ENCODE measurements at places on chromosomes 11 and 22. TPM values are rescaled to one million over a fixed set of nuclear protein-coding genes. Genes with fewer than 3 reads are reported as not detected.
A peak's percentile ranks its signal among the peaks of the same experiment; 100 is the strongest.

GRCh38 chr22:25386538-25386884, 167.1 kb downstream of the CRYBB2 start:
- no peak for DNase-seq

DNA sequence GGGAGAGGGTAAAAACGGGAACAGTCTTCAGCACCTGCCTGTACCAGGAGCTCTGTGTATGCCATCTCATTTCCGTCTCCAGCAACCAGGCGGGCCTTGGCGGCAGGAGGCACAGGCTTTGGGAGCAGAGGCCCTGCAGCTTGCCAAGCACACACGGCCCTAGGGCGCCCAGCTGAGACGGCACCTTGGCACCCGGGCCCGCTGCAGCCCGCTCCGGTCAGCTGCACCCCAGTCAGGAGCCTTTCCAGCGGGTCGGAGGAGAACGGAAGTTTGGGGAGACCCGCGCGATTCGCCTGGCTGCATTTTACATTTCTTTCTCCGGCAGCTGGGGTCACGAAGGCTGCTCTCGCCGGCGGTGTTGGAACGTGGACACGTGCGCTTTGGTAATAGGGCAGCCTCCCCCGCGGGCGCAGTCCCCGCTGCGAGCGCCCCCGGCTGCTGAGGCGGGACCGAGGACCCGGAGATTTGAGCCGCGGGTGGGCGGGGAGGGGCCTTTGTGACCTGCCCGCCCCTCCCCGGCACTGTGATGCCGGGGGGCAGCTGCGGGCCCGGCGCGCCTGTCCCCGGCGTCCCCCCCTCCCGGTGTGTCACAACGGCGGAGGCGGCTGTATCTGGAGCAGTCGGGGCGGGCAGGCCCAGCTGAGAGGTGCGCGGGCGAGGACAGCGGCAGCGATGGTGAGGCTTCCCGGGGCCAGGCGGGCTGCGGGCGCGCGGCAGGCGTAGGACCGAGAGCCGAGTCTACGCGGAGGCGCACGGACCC, at the start of gene TUBA8:
Gene TUBA8 (plus strand): TSS at position 616 of the 760 bp plus-strand sequence. CDS start 57 bp downstream, at position 673.
- peak; percentile 74 for DNase-seq

DNA sequence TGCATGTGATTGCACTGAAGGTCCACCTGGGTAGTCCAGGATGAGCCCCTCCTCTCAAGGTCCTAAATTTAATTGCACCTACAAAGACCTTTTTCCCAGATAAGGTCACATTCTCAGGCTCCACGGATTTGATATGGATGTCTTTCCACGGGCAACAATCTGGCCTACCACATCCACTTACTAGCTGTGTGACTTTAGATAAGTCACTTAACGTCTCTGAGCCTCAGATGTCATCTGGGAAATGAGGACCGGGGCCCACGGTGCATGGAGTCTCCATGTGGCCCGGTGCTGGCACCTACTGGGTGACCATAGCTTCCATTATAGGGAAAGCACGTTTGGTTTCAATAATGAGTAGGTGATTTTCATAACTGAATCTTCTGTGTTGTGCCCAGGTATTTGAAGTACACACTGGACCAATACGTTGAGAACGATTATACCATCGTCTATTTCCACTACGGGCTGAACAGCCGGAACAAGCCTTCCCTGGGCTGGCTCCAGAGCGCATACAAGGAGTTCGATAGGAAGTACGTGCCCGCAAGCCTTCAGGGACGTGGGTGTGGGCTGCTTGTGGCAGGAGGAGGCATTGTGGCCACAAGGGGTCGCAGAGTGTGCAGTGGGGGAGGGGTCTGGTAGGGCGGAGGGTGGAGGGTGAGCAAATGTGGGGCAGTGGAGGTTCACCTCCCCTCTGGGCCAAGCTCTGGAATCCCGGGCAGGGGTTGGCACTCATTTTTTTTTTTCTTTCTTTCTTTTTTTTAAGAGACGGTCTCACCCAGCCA, 55.7 kb downstream of the ARHGAP8 start:
- no peak for DNase-seq

GRCh38 chr11:13786688-13787087, 118.2 kb downstream of the FAR1 start:
- DNase-seq = no peak

GRCh38 chr11:12516387-12517105, 139.2 kb downstream of the PARVA start:
- DNase-seq = no peak

- DNase-seq = no peak
Observed at GRCh38 chr11:47553406-47553743, 443 bp upstream of the CELF1 start.

- no peak for DNase-seq
Observed at GRCh38 chr22:37162221-37163095, 12.7 kb upstream of the IL2RB start.

GRCh38 chr22:45490836-45491235, 11.8 kb upstream of the FBLN1 start:
- DNase-seq = no peak

DNA sequence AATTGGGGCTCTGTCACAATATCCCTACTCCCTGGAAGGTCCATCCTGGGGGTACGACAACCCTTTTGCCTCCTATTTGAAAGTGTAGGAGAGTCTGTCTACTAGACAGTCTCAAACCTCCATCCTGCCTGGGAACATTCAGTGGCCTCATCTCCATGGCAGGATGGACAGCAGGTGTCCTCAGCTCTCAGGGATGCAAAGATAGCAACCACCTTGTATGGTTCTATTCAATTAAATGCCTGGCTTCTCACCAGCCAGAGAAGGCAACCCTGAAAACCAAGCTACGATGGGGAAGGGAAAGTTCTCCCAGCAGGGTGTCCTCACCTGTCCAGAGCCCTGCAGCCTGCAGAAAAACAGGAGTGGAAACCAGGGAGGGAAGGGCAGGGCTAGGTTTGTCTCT, 164.9 kb downstream of the MIAT start:
- DNase-seq = no peak

DNA sequence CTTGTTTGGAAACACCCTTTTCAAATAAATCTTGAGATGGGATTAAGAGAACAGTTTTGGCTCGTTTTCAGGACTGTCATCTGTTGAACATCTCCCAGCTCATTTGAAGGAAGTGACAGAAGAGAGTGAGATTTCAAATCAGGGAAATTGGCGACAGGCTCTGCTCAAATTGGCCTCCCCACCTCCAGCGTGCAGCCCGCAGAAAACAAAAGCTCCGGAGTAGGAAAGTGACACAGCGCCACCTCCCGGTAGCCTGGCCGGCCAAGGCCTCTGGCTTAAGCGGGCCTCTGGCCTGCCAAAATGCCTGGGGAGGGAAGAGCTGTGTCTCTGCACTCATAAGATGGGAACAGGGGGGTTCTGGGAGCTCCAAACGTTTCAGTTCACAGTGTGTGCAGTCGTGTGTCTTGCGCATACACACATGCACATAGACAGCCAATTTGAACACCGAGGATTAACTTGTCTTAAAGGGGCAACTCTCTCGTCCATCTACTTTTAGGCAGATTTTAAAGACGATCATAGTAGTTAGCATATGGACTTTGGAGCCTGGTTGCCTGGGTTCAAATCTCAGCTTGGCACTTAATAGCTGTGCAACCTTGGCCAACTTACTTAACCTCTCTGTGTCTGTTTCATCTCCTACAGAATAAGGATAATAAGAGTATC, 132.7 kb upstream of the RCN1 start:
- peak; percentile 45 for DNase-seq

DNA sequence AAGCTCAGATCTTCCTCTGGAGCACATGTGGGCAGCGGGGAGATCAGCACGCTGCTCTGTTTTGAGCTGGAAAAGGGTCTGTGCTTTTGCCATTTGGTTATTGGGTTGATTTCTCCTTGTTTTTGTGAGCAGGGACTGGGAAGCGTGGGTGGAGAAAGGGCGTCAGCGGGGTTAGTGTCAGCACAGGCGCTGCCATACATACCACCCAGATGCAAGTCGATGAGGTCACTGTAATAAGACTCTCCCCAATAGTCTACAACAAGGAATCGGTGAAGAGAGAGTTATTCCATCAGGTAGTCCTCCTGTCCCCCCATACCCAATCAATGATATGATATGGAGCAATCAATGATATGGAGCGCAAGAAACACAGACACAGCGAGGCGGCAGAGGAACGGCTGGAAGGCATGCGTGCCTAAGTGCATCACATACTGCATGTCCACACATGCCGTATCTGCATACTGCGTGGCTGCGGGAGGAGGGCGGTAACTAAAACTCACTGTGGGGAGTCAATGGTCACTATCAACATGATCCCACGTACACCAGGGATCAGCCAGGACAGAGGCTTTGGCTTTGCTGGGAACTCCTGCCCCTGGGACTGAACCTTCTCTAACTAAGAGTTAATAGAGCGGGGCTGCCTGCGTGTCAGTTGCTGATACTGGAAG, 29.5 kb upstream of the BID start:
- DNase-seq = no peak

- peak; percentile 84 for DNase-seq
Observed at GRCh38 chr11:795634-796564, 2.2 kb downstream of the SLC25A22 start.

DNA sequence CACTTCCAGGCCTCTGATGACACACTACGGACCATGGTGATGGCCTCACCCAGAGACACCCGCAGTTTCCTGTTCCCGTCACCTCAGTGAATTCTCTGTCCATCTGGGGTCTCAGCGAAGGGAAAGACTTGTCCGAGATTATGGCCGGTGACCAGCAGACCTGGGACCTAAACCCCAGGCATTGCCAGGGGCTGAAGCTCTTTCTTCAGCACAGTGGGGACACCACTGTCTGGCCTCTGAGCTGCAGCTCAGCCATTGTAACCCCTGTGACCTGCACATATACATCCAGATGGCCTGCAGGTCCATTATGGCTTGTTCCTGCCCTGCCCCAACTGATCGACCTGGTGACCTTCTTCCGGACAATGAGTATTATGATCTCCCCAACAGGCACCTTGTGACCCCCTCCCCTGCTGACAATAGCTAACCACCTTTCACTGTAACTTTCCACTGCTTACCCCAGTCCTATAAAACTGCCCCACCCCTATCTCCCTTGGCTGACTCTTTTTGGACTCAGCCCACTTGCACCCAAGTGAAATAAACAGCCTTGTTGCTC, 22.3 kb downstream of the CBX7 start:
- no peak for DNase-seq

DGCR6 gene
- 10.2 TPM for total RNA-seq

IL18 gene
- total RNA-seq = 0.82 TPM

OR10D3 gene
- not detected for total RNA-seq

MIAT gene
- 110 TPM for total RNA-seq

POLD3 gene
- total RNA-seq = 15.9 TPM

CD248 gene
- 1.2 TPM for total RNA-seq

Data from frontal cortex (tissue), 4 donors.